ENCODE measurements at places on chromosomes 11 and 22.

DNA sequence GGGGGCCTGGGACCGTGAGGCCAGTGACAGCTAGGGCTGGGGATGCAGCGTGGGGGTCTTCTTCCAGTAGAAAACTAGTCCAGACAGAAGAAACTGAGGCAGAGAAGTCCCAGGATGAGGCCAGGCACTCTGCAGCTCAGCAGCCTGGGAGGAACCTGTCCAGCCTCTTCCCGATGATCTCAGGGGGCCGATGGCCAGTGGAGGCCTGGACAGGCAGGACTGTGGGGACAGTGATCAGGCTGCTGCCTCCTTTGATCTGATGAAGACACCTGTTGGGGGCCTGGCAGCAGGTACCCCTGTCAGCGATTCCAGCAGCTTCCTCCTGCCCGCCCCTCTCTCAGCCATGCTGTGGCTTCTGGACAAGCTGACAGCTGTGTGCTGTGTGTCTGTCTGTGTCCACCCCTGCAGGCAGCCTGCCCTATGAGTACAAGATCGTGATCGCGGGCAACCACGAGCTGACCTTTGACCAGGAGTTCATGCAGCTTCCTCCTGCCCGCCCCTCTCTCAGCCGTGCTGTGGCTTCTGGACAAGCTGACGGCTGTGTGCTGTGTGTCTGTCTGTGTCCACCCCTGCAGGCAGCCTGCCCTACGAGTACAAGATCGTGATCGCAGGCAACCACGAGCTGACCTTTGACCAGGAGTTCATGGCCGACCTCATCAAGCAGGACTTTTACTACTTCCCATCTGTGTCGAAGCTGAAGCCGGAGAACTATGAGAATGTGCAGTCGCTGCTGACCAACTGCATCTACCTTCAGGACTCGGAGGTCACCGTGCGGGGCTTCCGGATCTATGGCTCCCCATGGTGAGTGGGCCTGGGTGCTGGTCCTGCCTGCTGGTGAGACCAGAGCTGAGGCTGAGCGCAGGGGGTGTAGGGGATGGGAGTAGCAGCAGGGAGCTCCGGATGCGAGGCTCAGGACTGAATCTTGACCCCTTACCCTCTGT lies 62.6 kb downstream of the MPPED1 start:
- DNase-seq = no peak

DNA sequence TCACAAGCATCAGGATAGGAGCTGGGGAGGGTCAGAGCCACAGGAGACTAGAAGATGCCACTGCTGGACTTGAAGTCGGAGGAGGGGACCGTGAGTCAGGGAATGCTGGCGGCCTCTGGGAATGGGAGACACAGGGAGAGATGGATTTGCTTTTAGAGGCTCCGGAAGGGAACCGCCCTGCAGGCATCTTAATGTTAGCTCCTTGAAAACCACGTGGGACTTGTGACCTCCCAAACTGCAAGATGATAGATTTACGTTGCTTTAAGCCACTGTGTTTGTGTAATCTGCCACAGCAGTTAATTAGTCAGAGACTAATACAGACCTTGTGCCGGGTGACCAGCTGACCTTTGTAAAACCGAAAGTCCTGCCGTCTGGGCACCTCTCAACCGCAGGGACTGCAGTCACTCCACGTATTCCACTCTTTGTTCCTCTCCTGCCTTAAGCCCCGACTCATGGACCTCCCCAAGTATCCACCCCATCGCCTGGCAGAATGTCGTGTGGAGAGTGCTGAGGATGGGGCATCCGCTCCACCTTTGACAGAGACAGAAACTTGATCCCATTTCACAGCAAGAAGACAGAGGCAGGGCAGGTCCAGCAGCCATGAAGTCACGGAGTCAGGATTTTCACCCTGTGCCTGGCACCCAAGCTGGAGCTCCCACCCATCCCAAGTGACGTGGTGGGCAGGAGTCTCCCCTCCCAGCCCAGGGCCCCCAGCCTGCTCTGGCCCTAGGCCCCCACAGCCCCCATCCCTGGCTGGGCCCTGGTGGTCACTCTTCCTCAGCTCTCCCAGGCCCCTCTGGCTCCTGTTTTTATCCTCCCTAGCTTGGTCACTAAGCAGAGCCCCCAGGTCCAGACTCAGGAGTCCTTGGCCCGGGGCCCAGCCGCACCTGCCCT lies 19.4 kb upstream of the CTSD start:
- DNase-seq = no peak

DNA sequence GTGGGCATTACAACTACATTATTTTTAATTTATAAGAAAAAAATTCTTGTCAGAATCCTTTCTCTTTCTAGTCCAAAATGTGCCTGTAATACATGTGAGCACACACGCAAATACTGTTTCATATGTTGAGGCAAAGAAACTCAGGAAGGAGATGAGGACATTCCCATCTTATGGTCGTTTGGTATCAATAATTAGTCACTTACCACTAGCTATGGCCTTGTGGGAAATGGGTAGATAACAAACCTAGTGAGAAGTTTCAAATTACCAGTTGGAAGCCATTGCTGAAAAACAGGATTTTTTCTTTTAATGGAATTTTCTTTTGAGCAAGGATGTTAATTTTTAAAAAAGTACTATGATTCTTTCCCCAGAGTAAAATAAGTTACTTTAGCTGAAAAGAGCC lies 25.7 kb downstream of the AMOTL1 start:
- DNase-seq = no peak

GRCh38 chr11:41201156-41201555 lies 258.3 kb downstream of the LRRC4C start:
- DNase-seq = no peak

DNA sequence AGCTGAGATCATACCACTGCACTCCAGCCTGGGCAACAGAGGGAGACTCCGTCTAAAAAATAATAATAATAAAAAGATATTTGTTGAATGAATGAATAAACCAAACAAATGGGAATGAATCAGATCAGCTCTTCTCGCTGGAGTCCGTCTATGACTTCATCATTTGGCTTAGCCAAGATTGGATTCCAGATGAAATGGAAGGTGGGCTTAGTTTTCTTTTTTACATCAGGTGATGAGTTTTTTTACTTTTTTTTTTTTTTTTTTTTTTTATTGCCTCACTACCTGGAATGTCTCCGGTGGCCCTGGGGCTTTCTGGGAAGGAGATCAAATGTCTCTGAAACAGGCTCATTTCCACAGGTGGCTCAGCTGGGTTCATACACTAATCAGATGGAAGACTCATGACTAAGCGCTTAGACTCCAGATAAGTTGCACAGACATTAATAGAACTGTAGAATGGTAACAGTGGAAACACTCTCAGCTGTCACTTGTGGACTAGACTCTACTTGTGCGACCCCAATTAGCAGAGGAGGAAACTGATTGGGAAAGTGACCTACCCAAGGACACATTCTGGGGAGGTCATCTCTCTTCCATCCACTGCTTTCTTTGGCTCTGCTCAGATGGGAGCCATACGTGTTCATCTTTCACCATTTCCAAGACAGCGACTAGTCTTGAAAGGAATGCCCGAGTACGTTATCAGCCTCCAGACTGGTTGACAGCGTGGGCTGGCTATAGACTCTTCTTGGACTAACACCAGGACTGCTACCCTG lies 20.5 kb upstream of the RBFOX2 start:
- no peak for DNase-seq

DNA sequence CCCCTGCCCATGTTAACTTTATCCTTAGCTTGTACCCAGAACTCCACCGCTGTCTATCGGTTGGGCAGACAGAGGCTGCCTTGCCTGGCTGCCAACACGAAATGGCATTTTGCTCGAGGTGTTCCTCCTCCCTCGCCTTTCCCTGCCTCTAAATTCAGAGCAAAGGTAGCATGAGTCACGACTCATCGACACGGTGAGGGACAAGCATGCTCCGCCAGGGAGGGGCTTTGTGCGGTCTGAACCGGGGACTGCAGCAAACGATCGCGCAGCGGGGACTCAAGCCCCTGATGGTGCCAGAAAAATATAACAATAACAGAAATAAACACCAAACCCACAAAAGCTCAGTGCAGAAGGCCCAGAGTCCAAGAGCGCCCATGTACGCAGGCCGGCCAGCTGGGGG lies 52.3 kb downstream of the RTL6 start:
- no peak for DNase-seq

- no peak for DNase-seq
These were observed 3.8 kb downstream of the PKDREJ start for GRCh38 chr22:46259374-46259773.
